ENCODE measurements at places on chromosomes 7 and 10.

DNA sequence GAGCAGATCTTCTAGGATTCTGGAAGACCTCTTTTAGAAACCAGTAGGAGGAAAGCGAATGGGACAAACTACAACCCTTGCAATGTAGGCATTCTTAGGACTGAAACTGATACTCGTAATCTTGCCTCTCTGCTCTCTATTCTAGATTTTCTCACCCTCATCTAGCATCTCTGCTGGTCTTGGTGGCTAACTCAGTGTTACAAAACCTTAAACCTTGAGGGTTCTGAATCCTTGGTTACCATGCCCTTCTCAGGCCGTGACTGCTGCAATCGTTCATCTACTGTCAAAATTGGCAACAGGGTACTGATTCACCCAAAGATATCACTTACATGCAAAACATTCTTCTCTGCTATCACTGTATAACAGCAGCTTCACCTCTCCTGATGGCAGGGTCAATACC, 55.2 kb downstream of the SAMD9 start:
- no peak for DNase-seq

DNA sequence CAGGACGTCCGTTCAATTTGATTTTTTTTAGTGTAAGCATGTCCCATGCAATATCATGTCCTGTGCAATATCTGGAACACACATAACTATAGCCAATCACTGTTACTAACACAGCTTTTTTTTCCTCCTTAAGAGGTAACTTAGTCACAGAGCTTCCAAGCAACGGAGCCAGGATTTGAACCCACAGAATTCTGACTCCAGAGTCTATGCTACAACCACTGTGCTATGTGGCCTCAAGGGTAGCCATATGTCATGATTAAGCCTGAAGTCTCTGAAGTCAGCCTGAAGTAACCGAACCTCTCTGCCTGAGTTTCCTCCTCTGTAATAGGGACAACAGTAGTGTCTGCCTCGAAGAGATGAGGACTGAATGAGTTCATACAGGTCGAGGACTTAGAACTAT, 42.2 kb upstream of the TCF7L2 start:
- DNase-seq, result no peak

GRCh38 chr7:136016649-136017395, 39.7 kb upstream of the MTPN start:
- DNase-seq, result peak; percentile 2

- DNase-seq, result no peak
Measured at GRCh38 chr7:80053124-80053523, 81.5 kb upstream of the GNAI1 start.

- DNase-seq, result no peak
Measured at GRCh38 chr10:11447586-11447985, 163.9 kb downstream of the USP6NL start.

DNA sequence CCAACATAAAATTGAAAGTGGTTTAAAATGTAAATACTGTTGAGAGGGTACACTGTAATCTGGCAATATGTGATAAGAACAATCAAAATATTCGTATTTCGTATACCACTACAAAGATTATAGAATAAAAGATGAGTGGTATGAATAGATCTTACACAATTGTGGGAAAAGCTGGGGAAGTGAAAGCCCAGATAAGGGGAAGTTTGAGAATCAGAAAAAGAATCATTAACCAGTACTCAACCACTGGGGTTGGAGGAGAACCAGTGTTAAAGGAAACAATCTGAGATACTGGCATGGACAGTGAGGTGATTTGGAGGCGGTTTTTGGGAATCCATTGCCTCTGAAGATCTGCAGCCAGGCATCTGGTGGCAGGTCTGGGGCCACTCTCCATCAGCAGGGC, 59.7 kb upstream of the CDK14 start:
- no peak for DNase-seq

GRCh38 chr10:76968483-76968882, 669.1 kb downstream of the KCNMA1 start:
- DNase-seq, result no peak

DNA sequence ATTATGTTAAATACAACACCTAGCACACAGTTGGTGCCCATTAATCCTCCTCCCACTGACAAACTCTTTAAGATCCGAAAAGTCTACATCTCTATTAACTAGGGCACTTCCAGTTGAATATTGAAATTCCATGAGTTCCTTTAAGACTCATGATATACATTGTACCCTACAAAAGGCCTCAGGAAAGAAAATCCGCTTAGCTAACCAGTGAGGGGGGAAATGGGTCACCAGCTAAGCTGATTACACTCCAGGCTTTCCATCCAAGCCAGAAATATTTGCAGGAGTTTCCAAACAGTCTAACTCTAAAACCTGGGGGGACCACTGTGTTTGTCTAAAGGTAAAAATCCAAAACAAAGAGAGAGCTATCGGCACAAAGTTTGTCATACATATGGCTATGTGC, 1.3 kb upstream of the LRIT2 start:
- no peak for DNase-seq

- DNase-seq, result no peak
Measured at GRCh38 chr7:18450019-18450418, 45.5 kb upstream of the HDAC9 start.

GRCh38 chr7:97419898-97420297, 302.4 kb downstream of the SDHAF3 start:
- DNase-seq, result no peak

DNA sequence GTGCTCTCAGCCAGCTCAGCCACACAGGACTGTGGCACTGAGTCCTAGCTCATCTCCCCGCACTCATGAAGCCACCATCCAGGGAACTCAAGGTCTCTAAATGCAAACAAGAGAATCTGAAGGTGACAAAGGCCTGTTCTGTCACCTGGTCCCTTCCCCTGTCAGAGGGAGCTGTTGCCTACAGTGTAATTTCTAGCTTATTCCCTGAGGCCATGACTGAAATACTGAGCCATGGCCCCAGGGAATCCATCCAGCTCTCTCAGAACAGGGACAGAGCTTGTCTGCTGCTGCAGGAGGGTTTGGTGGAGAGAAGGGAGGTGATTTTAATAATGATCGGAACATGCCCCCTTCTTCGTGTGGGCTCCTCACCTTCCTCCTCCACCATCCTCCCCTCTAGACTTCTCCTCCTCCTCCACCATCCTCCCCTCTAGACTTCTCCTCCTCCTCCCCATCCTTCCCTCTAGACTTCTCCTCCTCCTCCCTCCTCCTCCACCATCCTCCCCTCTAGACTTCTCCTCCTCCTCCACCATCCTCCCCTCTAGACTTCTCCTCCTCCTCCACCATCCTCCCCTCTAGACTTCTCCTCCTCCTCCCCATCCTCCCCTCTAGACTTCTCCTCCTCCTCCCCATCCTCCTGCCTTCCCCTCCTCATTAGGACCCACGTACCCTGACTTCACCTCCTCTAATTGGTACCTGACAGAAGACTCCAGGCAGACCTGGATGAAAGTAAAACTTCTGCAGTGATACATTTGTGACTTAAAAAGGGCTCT, 338.0 kb upstream of the MKI67 start:
- no peak for DNase-seq

DNA sequence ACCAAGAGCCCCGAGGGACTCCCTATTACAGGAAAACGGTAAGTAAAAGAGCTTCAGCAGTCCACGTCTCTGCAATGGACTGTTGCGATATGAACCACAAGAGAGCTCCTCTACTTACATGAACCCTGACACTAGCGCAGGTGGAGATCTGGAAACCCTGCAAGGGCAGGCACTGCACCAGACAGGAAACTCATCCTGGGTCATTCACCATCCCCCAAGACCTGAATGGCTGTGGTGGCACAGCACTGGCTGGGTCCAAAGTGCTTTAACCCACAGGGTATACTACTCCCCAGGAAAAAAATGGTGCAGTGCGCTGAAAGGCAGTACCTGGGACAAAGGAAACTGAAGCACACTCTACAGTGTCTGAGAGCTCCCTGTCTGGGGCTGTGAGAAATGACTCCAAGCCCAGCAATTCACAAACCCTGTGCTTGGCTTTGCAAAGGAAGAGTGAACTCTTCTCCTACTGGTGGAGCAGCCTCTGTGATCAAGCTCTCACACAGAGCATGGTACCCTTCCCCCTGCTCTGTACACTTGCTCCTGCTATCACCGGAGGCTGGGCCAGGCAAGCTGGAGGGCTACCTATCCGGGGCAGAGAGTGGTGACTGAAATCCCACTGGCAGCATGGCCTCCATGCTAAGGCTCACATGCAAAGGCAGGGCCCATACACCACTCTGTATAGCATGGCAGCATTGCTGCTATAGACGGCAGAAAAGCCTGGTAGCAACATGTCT, 44.9 kb downstream of the HIBADH start:
- DNase-seq, result no peak

GRCh38 chr7:157152391-157152937, 13.7 kb downstream of the UBE3C start:
- no peak for DNase-seq

DNA sequence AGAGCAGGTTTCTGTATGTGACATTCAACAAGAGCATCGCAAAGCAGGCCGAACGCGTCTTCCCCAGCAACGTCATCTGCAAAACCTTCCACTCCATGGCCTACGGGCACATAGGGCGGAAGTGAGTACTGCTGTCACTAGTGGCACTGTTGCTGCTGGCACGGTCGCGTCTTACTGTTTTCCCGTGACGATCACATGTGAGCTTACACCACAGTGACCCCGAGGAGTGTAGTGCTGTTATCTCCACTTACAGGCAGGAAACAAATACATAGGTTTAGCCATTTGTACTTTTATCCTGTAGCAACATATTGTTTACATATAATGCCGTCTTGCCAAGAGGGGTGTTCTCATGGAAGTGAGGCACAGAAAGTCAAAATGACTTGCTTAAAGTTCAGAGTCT, 25.4 kb downstream of the FBH1 start:
- no peak for DNase-seq

DNA sequence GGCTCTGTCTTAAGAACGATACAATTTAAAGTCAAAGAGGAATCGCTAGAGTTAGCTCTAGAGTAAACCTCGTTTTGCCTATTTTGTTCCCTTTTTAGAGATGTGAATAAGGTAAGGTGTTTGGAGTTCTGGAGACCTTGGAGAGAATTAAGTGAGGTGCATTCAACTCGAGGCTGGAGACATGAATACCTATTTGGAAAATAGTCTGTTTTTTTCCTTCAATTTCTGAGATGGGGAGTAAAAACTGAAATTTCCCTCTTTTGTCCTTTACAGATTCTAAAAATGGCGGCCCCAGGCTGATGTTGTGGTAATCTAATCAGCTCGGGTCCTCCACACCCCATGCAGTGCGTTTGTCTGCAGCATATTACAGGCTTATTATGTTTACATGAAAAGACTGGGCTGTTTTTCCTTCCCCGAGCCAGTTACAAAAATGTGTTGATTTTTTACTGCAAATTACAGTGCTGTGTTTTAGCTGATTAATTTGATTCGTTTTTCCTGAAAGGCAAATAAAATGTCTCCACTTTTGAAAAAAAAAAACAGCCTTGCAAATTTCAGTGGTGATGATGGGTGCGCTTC, 1.5 kb downstream of the KMT2E start:
- DNase-seq, result no peak

GRCh38 chr7:24722386-24723177, 34.7 kb downstream of the GSDME start:
- no peak for DNase-seq

DNA sequence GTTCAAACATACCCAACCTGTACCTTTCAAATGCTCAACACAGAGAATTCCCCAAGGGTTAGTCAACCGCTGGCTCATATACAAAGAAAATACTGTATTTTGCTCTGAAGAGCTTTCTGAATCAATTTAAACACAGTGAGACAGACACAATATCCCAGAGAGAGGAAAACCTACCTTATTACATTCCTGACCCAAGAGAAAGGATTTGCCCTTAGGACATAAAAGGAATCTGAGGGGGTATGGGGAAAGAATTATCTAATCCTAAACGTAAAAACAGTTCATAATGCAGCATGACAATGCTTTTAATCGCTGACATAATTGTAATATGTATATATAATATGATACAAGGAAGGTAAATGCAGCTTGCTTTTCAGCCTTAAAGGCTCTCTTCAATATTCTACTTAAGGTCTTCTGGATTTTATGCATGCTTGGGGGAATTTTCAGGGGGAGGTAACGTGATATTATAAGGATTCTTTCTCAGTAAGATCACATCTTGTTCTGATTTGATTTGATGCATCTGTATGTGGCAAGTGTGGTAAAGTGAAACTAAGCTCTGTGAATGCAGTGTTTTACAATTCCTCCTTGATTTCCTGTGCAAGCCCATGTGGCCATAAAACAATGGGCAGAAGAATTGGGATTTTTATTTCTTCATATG, 240.5 kb downstream of the GLI3 start:
- DNase-seq, result no peak

DNA sequence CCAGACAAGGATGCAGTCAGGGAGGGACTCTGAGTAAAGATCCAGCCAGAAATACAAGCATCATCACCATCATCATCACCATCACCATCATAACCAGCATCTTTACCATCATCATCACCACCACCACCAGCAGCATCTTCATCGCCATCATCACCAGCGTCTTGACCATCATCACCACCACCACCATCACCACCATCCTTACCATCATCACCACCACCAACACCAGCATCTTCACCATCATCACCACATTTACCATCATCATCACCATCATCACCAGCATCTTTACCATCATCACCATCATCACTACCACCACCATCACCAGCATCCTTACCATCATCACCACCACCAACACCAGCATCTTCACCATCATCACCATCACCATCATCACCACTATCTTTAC, 44.1 kb upstream of the CPXM2 start:
- no peak for DNase-seq

DNA sequence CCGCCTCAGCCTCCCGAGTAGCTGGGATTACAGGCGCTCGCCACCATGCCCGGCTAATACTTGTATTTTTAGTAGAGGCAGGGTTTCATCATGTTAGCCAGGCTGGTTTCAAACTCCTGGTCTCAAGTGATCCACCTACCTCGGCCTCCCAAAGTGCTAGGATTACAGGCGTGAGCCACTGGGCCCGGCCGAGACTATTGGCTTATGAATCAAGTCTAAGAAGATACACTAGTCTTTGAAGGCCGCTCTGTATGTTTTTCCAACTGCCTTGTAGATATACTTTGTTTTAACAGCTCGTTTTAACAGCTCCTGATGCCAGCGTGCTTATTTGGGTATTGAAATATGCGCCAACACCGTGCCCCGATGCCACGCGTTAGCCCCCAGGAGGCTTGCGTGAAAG, 136.4 kb upstream of the SH2B2 start:
- DNase-seq, result no peak

- DNase-seq, result no peak
Measured at GRCh38 chr7:54904130-54904529, 114.7 kb upstream of the EGFR start.

GRCh38 chr10:12431151-12432101, 82.1 kb downstream of the CAMK1D start:
- DNase-seq, result no peak

DNA sequence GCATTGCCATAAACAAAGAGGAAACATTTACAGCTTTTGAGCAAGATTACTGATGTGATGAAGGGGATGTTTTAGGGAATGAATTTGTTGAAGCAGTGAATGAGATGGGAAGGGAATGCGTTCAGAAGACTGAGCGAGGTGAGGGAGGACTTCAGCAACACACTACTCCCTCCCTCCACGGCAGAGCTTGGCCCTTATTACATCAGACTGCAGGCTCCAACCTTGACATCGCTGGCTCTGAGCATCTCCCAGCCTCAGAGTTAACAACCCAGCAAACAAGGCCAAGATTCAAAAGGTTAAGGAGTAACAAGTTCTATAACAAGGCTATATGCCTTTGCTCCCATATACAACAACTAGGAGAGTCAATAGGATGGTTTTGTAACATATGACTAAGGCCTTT, 164.4 kb downstream of the ELMO1 start:
- no peak for DNase-seq

Data from stimulated activated CD4-positive, alpha-beta T cell treated with anti-CD3 and anti-CD28 coated beads, Interleukin-1b, Interleukin-23, amount 100 ng/mL, for 48 hours (primary cell).